Psoas muscle (tissue), 8 donors: ENCODE measurements at places on chromosomes 12 and 14. TPM values are rescaled to one million over a fixed set of nuclear protein-coding genes. Genes with fewer than 3 reads are reported as not detected.

DNA sequence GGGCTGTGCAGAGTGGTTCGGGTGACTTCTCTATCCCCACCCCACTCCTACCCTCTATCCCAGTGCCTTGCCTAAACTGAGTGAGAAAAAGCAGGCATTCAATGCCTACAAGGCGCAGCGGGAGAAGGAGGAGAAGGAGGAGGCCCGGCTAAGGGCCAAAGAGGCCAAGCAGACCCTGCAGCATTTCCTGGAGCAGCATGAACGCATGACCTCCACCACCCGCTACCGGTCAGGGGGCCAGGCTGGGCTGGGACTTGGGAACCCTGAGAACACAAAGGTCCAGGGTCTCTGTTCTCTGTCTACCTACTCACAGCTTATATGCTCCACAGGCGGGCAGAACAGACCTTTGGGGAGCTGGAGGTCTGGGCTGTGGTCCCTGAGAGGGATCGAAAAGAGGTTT lies 11.7 kb downstream of the PRPF40B start:
- peaks cover 10% of the 10 kb centered on the region for H3K4me1 ChIP-seq
- no peak overlapping the region for H3K27ac ChIP-seq

- no peaks in the 10 kb centered on the region for H3K36me3 ChIP-seq
- no peaks in the 10 kb centered on the region for H3K4me1 ChIP-seq
- DNase-seq: no peak
- H3K4me3 ChIP-seq: no peak overlapping the region
- no peaks in the 10 kb centered on the region for H3K27me3 ChIP-seq
These were observed 210.0 kb downstream of the PPM1H start for GRCh38 chr12:62724947-62725451.

DNA sequence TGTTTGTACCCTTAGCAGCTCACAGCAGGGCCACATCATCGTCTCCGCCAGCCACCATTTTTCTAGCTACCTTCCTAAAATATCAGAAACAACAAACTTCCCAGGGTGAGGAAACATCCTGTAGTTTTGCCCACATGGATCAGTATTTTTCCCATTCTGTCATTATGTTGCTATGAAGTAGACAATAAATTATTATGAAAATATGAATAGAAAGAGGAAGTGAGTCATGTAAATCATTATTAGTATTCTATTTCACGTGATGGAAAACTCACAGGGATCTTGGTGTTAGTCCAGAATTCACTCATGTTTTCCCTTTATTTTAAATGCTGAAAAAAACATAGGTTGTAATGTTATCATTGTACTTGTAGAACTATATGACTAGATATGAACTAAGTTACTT lies 319.4 kb downstream of the SYT1 start:
- H3K27ac ChIP-seq: no peak overlapping the region
- no peaks in the 10 kb centered on the region for H3K36me3 ChIP-seq
- H3K27me3 ChIP-seq: no peaks in the 10 kb centered on the region
- no peak overlapping the region for H3K4me3 ChIP-seq

DNA sequence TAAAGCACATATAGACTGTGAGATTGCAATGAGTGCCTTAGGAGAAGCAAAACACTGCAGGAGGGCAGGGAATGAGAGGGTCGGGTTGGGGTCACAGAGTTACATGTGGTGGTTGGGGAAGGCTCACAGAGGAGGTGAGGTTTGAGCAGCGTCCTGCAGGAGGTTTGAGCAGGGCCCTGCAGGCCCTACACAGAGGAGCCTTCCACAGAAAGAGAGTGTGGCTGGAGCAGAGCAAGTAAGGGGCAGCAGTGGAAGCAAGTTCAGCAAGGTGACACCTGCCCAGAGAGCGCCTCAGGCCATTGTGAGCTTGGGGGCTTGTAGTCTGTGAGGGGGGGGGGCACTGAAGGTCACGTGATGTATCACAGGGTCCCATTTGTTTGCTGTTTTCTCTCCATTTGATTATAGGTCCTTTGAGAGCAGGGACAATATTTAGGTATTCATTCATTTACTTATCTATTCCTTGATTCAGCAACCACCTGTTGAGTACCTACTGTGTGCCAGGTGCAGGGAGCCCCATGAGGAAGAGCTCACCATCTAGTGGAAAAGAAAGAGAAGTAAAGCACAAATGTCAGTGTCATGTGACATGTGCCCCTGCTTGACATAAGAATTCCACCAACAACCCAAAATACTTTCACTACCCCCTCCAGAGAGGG lies 56.6 kb downstream of the GALNT16 start:
- no peak overlapping the region for H3K4me3 ChIP-seq
- H3K27me3 ChIP-seq: no peaks in the 10 kb centered on the region
- no peaks in the 10 kb centered on the region for H3K36me3 ChIP-seq
- no peak overlapping the region for H3K27ac ChIP-seq
- no peak for DNase-seq
- no peaks in the 10 kb centered on the region for H3K4me1 ChIP-seq

DNA sequence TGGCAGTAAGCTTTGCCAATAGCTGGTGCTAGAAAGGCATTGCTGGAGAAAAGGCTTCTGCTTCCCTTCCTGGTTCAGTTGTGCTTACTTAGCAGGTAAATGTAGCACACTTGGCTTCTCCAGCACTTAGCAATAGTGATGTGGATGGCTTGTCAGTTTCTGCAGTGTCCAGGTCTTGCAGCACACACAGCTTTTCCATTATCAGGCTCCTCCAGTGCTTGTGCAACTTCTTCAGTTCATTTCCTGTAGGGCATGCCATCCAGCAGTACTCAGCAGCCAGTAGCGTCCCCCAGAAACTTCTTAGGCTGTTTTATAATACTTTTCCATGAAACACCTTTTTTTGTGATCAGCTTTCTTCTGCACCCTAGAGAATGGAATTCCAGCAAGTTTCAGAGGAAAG lies 154.6 kb downstream of the SLC6A15 start:
- DNase-seq: no peak
- no peaks in the 10 kb centered on the region for H3K27me3 ChIP-seq
- H3K27ac ChIP-seq: no peak overlapping the region
- no peaks in the 10 kb centered on the region for H3K4me1 ChIP-seq
- H3K36me3 ChIP-seq: no peaks in the 10 kb centered on the region

DNA sequence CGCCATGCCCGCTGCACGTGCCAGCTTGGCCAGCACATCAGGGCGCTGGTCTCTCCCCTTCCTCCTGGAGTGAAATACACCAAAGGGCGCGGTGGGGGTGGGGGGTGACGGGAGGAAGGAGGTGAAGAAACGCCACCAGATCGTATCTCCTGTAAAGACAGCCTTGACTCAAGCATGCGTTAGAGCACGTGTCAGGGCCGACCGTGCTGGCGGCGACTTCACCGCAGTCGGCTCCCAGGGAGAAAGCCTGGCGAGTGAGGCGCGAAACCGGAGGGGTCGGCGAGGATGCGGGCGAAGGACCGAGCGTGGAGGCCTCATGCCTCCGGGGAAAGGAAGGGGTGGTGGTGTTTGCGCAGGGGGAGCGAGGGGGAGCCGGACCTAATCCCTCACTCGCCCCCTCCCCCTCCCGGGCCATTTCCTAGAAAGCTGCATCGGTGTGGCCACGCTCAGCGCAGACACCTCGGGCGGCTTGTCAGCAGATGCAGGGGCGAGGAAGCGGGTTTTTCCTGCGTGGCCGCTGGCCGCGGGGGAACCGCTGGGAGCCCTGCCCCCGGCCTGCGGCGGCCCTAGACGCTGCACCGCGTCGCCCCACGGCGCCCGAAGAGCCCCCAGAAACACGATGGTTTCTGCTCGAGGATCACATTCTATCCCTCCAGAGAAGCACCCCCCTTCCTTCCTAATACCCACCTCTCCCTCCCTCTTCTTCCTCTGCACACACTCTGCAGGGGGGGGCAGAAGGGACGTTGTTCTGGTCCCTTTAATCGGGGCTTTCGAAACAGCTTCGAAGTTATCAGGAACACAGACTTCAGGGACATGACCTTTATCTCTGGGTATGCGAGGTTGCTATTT lies 914 bp upstream of the CCND2 start:
- peak overlapping the region; percentile 69 for H3K4me3 ChIP-seq
- H3K4me1 ChIP-seq: peaks cover 48% of the 10 kb centered on the region
- peak; percentile 69 for DNase-seq
- no peak overlapping the region for H3K27ac ChIP-seq
- H3K27me3 ChIP-seq: no peaks in the 10 kb centered on the region

- no peaks in the 10 kb centered on the region for H3K27me3 ChIP-seq
- peak overlapping the region; percentile 99 for H3K27ac ChIP-seq
- no peak for DNase-seq
These were observed 23.8 kb downstream of the PXN start for GRCh38 chr12:120241561-120242274.

DNA sequence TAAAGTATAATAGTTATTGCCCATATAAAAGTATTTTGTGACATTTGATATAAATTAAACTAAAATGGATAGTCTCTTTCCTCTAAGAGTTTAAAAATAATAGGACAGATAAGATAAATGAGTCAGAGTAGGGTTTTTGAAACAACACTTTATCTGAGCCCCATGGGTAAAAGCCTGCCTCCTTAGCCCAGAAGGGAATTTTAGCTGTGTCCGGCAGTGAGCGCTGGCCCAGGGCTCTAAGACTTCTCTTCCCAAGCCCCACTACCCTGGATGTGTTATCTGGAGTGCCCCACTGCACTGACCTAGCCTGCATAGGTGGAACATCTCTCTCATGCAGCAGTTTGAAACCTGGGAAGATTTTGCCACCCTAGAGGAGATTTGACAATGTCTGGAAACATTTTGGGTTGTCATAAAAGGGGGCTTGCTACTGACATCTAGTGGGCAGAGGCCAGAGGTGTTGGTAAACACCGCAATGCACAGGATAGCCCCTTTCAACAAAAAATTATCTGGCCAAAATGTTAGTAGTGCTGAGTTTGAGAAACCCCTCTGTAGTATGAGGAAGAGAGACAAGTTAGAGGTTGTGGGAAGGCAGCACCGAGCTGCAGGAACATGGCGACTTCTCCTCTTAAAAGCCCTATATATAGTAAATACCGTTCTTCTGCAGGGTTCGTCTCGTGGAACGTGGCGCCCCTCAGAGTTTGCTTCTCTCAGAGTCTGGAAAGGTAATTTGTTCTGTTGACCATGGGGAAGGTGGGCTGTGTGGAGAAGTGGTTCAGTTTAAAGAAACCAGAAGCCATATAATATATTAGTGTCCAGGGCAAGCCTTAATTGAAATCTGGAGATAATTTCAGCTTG lies 29.3 kb upstream of the ATF1 start:
- no peak for DNase-seq
- no peaks in the 10 kb centered on the region for H3K4me1 ChIP-seq
- H3K36me3 ChIP-seq: peaks cover 92% of the 10 kb centered on the region
- H3K4me3 ChIP-seq: no peak overlapping the region
- H3K27me3 ChIP-seq: no peaks in the 10 kb centered on the region

GRCh38 chr14:29097476-29097875 lies 330.9 kb downstream of the FOXG1 start:
- no peaks in the 10 kb centered on the region for H3K27me3 ChIP-seq
- no peak overlapping the region for H3K27ac ChIP-seq
- no peaks in the 10 kb centered on the region for H3K36me3 ChIP-seq
- H3K4me3 ChIP-seq: no peak overlapping the region
- no peaks in the 10 kb centered on the region for H3K4me1 ChIP-seq
- no peak for DNase-seq

Gene LPAR5
- 0.60 TPM for total RNA-seq

Gene OVCH1
- 0.24 TPM for total RNA-seq
